ENCODE measurements at places on chromosomes 7 and 10.

- no peak for DNase-seq
Measured at GRCh38 chr10:53990799-53991238, 810.2 kb downstream of the PCDH15 start.

DNA sequence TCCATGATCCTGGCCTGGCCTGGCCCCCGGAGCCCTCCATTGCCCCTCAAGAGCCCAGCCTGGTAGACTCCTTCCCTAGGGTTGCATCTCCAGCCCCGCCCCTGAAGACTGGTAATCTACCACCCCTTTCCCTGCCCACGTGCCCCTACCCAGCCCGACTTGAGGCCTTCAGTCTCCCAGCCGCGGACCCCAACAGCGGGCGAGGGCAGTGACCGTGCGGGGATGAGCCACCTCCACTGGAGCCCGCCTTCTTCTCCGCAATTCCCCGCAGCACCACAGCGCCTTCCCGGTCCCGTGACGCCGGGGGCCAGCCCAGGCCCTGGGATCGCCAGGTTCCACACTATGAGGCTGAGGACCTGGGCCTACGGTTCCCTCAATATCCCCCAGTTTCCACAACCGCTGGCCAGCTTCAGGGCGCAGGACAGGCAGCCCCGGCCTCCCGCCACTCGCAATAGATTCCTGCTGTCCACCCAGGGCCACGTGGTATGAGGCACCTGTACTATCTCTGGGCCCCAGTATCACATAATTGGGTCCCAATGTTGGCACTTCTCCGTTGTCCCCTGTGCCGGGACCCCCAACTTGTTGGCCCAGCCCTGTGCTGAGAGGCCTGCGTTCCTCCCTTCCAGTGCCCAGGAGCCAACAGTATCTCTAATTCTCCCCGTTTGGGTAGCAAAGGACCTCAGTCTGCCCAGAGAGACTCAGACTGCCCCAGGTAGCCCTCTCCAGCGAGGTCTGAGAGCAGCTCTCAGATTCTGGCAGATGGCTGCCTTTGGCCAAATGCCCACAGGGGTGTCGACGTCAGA, 1.1 kb upstream of the GPRIN2 start:
- no peak for DNase-seq

DNA sequence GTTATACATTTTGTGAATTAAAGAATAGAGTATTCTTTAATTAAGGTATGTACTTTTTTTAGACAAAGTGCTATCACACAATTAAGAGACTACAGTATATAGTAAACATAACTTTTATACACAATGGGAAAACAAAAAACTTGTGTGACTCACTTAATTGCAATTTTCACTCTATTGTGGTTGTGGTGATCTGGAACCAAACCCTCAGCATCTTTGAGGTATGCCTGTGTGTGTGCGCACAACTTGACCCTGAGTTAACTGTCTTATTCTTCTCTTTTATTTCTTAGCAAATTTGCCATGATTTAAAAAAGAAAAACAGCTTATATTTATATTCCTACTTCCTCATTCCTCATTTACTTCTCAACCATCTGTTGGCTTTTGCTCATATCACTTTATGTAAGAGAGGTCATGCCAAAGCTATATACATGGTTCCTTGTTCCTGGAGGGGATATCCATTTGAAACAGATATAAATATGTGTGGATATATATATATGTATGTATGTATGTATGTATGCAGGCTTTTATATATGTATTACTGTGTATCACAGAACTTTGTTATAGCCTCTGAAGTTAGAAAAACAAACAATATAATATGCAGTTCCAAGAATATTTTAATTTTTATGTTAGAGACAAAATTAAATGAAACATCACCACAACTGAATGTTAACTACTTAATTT, 259.5 kb upstream of the HGF start:
- DNase-seq = no peak

DNA sequence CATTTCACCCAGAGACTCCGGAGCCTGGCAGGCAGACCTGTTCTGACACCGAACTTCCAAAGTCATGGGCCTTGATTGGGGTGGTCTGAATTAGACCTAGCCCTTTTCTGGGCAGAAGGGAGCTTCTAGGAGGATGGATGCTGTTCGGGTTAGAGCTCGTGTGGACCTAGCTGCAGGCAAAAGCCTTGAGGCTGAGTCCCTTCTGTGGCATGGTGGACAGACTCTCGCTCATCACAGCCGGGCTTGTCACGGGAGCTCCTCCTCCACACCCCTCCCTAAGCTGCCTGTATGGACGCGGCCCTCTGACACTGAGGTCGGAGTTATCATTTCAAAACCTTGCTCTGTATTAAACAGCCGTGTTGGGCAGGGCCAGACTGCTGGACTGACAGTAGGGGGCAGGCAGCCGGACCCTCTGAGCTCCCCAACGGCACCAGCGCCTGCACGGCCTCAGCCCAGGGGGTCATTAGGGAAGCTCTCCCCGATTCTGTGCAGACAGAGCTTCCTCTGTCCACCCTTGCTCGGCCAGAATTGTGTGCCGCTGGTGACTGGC, 2.2 kb downstream of the IRF5 start:
- no peak for DNase-seq

GRCh38 chr10:18681366-18681765, 22.1 kb downstream of the ARL5B start:
- no peak for DNase-seq

DNA sequence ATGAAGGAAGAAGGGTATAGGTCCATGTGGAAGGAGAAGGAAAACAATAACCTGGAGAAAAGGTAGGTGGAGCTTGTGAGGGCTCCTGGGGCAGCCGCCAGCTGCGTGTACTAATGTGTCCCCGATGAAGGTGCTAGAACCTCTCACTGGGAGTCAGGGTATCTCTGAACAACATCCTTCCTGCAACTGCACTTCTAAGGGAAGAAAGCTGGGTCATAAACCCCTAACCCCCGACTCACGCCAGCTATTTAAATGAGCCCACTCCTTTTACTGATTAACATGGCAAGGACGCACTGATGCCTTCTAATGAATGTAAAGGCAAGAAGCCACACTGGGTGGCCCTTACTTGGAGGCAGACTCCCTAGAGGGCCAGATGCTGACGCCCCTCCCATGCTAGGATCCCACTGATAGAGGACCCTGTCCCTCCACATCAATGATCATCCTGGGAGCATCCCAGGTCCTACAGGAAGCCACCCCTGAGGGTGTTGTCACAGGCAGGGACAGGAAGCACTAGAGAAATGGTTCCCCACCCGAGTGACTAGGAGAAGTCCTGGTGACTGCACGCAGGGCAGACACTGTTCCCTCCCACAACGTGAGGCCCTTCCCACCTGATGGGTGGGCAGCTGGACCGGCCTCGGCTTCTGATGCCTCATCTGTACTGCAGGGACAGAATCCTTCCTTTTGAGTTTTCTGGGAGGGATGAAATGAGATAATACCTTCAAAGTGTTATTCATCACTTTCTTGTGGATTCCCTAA, 20.4 kb downstream of the JCAD start:
- no peak for DNase-seq

GRCh38 chr7:98137826-98138151, 31.1 kb downstream of the LMTK2 start:
- DNase-seq = no peak

GRCh38 chr10:5442065-5442989, 30.0 kb downstream of the NET1 start:
- no peak for DNase-seq

All from activated CD4-positive, CD25-positive, alpha-beta regulatory T cell (primary cell).